Vagina (tissue), 2 donors: ENCODE measurements at places on chromosomes 6 and 20.

DNA sequence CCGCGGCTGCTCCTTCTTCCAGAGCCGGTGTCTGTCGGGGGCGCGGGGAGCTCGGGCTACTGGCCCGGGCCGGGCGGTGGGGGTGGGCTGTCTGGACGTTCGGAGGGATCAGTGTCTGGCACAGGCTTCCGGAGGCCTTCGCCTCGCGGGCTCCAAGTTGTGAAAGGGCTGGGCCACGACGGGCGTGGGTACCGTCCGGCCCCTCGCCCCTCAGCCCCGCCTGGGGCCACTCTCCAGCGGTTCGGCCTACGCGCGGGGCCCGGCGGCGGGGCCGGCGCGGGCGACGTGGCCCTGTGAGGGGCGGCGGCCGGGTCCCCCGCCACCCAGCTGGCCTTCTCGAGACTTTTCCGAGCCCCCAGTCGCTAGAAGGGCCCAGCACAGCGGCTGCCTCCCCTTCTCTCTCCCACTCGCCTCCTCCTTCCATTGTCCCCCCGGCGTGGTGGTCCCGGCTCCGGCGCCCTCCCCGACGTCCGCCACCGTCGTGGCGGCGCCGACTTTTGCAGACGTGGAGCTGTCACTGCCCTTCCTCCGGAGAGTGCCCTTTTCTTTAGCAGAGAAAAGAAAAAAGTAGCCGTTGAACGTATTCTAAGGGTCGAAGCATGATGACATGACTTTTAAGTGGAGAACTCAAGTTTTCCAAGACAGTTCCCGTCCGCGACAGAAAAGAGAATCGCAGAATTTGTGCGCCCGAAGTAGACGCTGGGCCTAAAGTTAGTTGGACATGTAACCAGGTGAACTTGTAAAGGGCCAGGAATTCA lies 571 bp downstream of the ITCH start:
- no peak for DNase-seq
- no peaks in the 10 kb centered on the region for H3K27me3 ChIP-seq
- H3K4me3 ChIP-seq, result peak overlapping the region; percentile 73
- H3K27ac ChIP-seq, result peak overlapping the region; percentile 92
- no peaks in the 10 kb centered on the region for H3K36me3 ChIP-seq

DNA sequence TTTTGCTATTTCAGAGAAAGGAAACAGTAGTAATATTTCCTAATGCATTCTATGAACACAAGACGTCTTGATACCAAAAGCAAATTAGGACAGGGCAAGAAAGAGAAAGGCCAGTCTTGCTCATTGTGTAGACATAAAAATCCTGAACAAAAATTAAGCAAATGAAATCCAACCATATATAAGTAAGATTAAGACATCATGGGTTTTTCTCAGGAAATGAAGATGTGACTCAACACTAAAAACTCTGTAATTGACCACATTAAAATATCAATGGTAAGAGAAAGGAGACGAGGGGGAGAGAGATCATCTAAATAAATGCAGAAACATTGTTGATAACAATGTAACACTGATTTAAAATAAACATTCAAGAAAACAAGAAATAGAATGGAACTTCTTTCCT lies 205.4 kb downstream of the SOD2 start:
- no peak overlapping the region for H3K27ac ChIP-seq
- no peaks in the 10 kb centered on the region for H3K36me3 ChIP-seq
- no peaks in the 10 kb centered on the region for H3K4me1 ChIP-seq
- H3K4me3 ChIP-seq, result no peak overlapping the region

GRCh38 chr6:152975204-152975915 lies 7.5 kb downstream of the FBXO5 start:
- H3K4me1 ChIP-seq, result no peaks in the 10 kb centered on the region
- H3K27ac ChIP-seq, result no peak overlapping the region
- H3K4me3 ChIP-seq, result no peak overlapping the region
- H3K36me3 ChIP-seq, result peaks cover 33% of the 10 kb centered on the region
- DNase-seq, result no peak
- no peaks in the 10 kb centered on the region for H3K27me3 ChIP-seq

- H3K4me3 ChIP-seq, result no peak overlapping the region
- H3K27ac ChIP-seq, result no peak overlapping the region
Observed at GRCh38 chr6:26202201-26202611, 115.0 kb downstream of the HFE start.

GRCh38 chr6:53989504-53989903 lies 121.7 kb upstream of the MLIP start:
- H3K4me3 ChIP-seq, result no peak overlapping the region
- H3K27me3 ChIP-seq, result no peaks in the 10 kb centered on the region
- no peak overlapping the region for H3K27ac ChIP-seq
- no peaks in the 10 kb centered on the region for H3K36me3 ChIP-seq

DNA sequence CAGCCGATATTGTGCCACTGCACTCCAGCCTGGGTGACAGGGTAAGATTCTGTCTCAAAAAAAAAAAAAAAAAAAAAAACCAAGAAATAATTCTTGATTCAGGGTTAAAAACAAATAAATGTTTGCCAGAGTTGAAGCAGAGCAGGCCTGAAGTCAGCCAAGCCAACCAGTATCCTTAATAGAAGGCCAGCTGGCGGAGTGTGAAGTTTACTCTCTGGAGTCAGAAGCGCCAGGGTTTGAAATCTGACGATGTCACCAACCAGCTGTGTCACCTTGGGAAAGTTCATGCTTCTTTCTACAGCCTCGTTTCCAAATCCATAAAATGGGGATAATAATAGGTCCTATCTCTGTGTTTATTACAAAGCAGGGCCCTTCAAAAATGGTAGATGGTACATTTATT lies 73.0 kb upstream of the ENPP5 start:
- no peaks in the 10 kb centered on the region for H3K4me1 ChIP-seq
- H3K27ac ChIP-seq, result no peak overlapping the region
- H3K36me3 ChIP-seq, result no peaks in the 10 kb centered on the region
- DNase-seq, result no peak
- H3K4me3 ChIP-seq, result no peak overlapping the region

DNA sequence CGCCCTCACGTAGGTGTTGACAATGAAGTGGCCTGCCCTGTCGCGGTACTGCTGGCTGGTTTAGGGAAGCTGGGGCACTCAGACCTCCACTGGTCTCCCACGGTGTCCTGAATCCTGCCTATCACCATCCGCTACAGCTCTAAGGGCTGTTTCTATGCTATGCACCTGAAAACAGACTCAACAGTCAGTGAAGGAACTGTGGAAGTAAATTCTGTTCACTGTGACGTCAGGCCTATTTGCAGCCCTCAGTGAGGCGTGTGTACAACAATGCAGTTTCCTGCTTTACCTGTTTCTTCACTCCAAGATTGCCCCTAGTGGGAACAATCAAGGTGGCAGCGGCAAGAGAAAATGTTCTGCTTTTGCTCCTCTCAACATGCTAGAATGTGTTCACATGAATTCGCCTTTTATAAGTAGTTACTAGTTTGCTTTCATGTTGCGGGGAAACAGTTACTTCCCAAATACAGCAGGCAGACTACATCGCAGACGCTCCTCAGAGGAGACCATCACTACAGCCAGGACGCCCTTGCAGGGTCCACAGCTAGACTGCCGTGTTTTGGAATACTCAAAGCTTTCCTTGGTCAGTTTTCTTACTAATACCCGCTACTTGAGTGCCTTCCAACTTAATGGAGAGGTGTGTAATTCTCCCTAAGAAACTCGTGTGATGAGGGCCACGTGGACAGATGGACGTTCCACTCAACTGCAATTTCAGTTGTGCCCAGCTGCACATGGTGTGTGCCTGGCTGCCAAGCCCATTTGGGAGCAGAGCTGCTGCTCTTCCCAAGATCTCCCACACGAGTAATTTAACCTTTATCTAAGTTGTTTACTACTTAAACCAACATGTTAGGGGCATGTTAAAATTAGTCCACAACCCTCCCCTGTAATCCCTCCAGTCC lies 25.4 kb downstream of the DIDO1 start:
- H3K36me3 ChIP-seq, result peaks cover 41% of the 10 kb centered on the region
- no peak overlapping the region for H3K4me3 ChIP-seq
- DNase-seq, result no peak
- H3K4me1 ChIP-seq, result peaks cover 33% of the 10 kb centered on the region
- H3K27me3 ChIP-seq, result no peaks in the 10 kb centered on the region

DNA sequence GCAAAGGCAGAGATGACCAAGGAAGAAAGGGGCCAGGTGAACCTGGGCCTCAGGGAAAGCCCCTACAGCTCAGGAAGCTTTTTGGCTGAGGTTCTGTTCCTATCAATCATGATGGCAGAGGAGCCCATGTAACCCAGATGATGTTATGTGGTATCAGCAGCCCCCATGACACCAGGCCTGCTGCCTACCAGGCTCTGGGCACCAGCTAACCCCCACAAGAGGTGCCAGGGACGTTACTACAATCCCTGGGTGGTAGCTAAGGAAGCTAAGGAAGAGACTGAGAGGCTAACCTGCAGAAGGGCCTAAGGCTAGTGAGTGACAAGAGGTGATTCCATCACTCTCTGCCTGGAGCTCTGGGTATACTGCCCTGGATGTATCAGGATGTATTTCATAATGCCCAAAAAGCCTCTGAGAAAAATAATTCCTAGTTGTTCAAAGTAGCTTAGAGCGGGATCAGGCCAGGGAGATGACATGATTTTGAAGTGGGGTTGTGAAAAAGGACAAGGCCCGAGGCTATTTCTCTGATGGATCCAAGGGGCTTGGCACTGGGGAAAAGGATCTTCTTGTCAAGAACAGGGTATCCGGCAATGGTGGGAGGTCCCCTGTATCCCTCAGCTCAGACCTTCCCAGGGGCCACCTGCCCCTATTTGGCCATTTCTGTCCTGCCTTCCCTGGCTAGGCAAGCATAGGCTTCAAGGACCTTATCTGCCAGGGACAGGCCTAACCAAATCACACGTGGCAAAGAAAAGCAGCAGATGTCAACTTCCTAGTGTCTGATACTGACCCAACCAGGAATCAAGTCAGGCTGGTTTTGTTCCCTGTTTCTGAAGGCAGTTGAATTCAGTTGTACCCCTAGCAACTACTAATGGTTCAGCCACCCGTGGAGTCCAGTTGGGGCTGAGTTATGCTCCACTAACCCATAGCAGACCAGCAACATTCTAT lies 41.3 kb downstream of the PANK2 start:
- H3K4me1 ChIP-seq, result peaks cover 53% of the 10 kb centered on the region
- no peak overlapping the region for H3K27ac ChIP-seq
- H3K36me3 ChIP-seq, result no peaks in the 10 kb centered on the region
- H3K27me3 ChIP-seq, result no peaks in the 10 kb centered on the region
- H3K4me3 ChIP-seq, result no peak overlapping the region
- DNase-seq, result no peak

DNA sequence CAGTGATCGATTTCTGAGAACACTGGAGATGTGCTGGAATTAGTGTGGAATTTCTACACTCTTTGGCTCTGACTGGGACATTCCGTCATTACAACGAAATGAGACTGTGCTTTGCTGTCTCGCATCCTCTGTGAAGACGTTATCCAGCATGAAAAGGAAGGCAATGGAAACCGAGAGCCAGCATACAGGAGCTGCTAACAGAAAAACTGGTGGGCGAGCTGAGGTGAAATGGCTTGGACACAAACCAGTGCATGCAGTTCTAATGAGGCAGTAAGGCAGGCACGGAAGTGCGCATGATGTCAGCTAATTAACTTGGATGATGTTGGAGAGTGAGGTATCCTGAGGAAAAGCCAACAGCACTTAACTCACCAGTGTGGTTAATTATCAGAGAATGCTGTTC lies 202.8 kb upstream of the AGPAT4 start:
- no peak for DNase-seq
- no peak overlapping the region for H3K4me3 ChIP-seq
- no peaks in the 10 kb centered on the region for H3K27me3 ChIP-seq
- H3K36me3 ChIP-seq, result no peaks in the 10 kb centered on the region

- H3K4me1 ChIP-seq, result no peaks in the 10 kb centered on the region
- no peak overlapping the region for H3K27ac ChIP-seq
- no peaks in the 10 kb centered on the region for H3K27me3 ChIP-seq
- H3K4me3 ChIP-seq, result no peak overlapping the region
- DNase-seq, result no peak
- H3K36me3 ChIP-seq, result no peaks in the 10 kb centered on the region
Observed at GRCh38 chr6:141492521-141493284, 640.0 kb upstream of the GJE1 start.
